ENCODE measurements at places on chromosomes 3 and 15. TPM values are rescaled to one million over a fixed set of nuclear protein-coding genes. Genes with fewer than 3 reads are reported as not detected.

GP5 gene
- total RNA-seq: 0.12 TPM

DNA sequence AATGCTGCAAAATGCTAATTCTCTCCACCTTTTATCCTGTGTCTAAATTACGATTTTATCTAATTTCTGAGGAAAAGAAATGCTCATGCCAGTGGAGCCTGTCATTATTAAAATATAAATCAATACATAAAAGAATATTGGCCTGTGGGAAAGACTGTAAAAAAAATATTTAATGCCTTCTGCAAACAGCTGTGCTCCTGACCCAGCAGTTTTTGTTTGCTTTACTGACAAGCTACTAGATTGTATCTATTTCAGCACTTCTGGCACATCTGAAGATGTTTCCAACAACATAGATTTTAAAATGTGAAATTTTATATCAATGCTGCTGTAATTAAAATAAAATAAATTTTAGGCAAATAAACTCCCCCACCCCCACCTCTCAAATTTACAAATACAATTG lies 493.6 kb upstream of the AGTR1 start:
- no peak for DNase-seq

GRCh38 chr3:67031986-67032385 lies 33.9 kb downstream of the KBTBD8 start:
- no peak for DNase-seq

- peak; percentile 69 for DNase-seq
Observed at GRCh38 chr15:61621146-61621545, 392.0 kb upstream of the RORA start.

GRCh38 chr3:10340476-10340875 lies 19.6 kb upstream of the SEC13 start:
- DNase-seq: no peak

DNA sequence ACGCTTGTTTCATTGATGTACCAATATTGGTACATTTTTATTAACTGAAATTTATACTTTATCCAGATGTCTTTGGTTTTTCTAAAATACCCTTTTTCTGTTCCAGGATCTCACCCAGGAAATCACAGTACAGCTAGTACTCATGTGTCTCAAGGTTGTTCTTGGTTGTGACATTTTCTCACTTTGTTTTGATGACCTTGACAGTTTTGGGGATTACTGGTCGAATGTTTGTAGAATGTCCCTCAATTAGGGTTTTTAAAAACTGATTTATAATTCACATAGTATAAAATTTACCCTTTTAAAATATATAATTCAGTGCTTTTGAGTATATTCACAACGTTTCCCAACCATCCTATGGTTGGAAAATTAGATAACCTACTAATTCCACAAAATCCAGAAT lies 6.3 kb upstream of the SNRPN start:
- no peak for DNase-seq

STAC gene
- 22.9 TPM for total RNA-seq

DNA sequence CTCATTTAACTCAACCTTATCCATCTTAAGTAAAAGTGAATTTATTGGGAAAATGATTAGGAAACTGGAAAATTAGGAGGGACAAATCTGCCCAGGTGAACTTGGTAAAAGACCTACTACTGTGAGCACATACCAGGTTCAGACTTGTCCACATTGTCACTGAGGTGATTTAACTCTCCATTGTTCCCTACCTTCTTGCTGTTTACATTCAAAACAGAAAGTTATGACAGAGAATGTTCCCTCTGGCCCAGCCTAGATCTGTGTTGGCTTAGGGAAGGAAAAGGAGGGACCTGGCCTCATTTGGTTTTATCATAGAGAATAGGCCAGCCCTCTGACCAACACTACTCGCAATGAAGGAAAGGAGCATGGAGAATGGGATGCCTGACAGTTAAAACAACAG lies 117.6 kb downstream of the SATB1 start:
- no peak for DNase-seq

SLC22A14 gene
- total RNA-seq: not detected

DNA sequence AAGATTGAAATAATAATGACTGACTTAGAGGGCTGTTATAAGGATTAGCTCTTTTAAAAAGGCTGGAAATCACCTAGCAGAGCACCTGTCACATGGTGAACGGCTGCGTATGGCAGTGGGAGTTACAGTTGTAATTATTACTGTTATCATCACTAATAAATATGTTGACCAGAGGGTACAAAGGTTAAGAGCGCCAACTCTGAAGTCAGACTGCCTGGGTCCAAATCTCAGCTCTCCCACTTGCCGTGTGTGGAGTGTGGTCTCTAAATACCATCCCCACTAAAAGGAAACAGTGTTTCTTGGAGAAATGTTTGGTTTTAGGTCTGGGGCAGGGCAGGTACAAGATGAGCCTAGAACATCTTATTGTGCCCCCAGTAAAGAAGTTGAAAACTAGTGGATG lies 6.0 kb upstream of the RAD18 start:
- DNase-seq: no peak

DNA sequence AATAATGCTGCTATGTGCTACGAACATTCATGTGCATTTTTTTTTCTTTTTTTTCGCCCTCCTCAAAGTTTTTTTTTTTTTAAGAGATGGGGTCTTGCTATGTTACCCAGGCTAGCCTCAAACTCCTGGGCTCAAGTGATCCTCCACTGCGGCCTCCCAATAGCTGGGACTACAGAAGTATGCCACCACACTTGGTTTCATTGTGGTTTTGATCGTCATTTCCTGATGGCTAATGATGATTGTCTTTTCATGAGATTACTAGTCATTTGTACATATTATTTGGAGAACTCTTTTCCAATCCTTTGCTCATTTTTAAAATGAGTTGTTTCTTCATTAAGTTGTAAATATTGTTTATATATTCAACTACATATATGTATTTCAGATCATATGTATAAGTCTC lies 48.8 kb downstream of the FBXO22 start:
- DNase-seq: no peak

PRSS50 gene
- total RNA-seq: 1.4 TPM

LIPH gene
- 0.16 TPM for total RNA-seq

DNA sequence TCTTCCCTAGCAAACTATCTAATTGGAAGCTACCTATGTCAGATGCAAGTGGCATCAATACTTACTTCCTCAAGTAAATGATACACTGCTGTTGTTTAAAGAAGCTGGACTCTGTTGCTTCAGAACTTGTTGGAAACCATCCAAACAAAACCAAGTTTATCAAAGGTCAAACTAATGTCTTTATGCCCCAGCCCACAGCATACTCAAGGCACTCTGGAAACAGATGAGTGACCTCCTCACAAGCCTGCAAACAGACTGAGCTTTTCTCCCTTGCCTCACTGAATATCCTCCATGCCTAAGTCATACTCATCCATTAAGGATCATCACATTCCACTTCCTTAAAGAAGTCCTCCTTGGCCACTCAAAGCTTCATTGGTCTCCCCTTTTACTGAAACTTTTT lies 107.4 kb upstream of the ACP3 start:
- no peak for DNase-seq

GOLGA8G gene
- total RNA-seq: not detected

DNA sequence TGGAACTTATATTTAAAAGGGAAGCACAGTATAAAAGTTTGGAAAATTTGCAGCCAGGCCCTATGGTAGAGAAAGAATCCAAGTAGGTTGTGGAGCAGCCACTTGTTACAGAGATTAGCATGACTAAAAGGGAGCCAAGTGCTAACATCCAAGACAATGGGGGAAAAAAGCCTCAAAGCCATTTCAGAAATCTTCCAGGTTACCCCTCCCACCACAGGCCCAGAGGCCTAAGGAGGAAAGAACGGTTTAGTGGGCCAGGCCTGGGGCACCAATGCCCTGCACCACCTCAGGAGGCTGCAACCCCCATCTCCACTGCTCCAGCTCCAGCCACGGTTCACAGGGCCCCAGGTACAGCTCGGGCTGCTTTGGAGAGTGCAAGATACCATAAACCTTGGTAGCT lies 69.9 kb downstream of the IGF2BP2 start:
- DNase-seq: peak; percentile 80

DNA sequence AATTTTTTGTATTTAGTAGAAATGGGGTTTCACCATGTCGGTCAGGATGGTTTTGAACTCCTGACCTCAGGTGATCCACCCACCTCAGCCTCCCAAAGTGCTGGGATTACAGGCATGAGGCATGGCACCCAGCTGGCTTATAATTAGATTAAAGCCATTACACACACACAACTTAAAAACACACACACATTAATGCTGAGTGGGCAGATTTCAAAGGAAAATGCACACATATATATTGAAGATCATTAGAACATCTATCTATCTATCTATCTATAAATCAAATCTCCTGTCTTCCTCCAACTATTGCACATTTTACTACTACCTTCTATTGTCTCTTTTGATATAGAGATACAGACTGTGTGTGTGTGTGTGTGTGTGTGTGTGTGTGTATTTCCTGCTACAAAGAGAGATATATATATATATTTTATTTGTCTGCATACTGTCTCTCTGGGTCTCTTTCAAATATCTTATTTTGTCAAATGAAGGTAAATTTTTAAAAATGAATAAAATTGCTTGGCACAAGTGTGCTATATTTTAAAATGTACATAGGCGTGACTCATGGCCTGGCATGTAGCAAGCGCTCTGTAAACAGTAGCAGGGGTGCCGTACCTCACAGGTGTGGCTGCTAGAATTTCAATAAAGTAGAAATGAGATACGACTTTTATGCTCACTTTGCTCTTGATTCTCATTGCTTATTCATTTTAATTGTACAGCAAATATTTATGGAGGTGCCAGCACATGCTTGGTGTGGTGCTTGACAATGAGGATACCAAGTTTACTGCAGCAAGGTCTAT lies 655.8 kb downstream of the AGBL1 start:
- DNase-seq: no peak

GASK1A gene
- total RNA-seq: 11.1 TPM

DGKG gene
- total RNA-seq: not detected

- DNase-seq: no peak
Observed at GRCh38 chr3:69764121-69764741, 25.0 kb downstream of the MITF start.

DNA sequence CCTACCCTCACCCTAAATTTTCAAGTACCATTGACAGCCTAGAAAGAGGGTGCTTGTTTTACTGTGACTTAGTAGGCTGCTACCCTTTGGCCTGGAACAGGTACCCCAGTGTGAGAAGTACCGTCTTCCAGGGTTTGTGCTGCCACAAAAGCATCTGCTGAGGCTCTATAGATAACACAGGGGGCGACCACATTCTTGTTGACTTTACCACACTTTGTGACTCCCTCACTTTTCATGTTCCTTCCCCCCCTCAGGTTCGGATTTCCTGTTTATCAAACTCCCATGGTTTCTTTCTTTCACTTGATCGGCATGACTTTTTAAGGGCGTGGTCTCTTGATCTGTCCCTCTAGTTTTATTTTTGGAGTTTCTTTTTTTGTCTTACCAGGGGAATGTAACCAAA lies 23.5 kb downstream of the EXOG start:
- DNase-seq: peak; percentile 78

GPR27 gene
- 11.8 TPM for total RNA-seq

DNA sequence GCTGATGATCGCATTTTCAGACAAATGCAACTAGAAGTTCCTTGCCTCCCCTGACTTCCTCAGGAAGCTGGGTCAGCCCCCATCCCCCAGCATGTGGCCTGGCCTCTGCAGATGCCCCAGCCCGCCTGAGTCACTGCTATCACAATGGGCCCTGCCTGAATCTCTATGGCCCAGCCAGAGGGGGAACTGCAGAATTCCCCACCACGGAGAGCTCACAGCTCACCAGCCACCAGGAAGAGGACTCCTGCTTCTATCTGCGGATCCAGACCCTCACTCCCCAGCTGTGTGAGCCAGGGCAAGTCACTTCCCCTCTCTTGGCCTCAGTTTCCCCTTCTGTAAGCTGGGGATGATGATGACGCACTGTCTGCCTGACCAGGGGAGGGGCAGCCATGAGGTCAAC lies 6.9 kb downstream of the PLXND1 start:
- peak; percentile 73 for DNase-seq

- DNase-seq: no peak
Observed at GRCh38 chr3:94405258-94406035, 342.6 kb downstream of the NSUN3 start.

DNA sequence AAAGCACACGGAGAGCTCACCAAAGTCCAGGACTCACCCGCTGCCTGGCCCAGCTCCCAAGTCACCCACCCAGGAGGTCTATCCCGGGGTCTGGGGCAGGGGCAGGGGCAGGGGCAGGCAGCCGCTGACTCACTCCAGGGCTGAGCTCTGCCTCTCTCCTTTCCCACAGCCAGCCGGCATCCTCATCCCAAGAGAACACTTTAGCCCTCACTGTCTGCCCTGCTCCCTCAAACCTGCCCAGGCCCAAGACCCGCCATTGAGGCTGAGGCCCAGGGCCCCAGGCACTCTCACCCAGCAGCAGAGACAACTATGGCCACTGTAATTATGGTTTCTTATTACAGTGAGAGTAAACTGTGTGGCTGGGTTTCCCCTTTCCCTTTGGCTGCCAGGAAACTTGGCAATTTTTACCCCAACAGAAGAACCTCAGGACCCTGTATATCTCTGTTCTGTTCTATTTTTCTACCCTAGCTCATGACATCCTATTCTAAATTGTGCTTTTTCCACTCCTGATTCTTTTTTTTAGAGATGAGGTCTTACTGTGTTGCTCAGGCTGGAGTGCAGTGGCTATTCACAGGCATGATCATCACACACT lies 53.0 kb downstream of the IQSEC1 start:
- no peak for DNase-seq

HRH1 gene
- 0.35 TPM for total RNA-seq

DNA sequence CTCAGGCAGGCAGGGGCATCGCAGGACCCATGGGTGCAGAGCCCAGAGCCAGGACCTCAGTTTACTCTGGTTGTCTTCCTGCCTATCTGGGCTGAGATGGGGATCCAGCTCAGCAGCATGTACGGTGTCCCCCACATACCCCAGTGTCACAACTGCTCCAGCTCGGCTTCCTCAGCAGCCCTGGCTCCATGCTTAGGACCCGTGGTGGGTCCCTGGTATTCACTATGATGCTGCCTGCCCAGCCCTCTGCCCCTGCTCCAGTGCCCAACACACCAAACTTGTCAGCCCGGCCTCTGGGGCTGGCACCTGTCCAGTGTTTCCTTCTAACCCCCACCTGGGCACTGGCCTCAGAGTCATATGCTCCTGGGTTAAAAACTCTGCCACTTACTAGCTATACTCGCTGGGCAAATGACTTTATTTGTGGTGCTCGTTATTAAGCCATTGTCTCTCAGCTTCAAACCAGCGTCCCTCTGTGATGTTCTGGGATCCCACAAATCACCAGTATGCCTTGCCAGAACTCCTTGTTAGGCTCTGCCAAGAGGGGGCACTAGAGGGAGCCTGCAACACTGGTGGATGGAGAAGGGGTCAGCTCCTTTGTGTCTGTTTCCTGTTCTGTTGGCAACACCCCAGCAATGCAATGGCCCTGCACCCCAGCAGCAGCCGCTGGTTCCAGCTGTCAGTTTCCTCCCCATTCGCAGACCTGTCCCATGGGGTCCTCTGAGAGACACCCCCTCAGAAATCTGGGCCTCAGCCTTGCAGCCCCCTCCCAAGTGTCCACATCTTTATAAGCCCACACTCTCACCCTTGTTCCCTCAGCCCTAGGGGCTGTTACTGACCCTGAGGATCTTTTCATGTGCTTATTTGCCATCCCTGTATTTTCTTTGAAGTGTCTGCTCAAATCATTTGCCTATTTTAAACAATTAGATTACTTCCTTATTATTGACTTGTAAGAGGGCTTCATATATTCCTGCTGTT lies 24.1 kb upstream of the MRPS22 start:
- DNase-seq: peak; percentile 93

ZCWPW2 gene
- not detected for total RNA-seq

CSTA gene
- total RNA-seq: not detected

TNFSF10 gene
- not detected for total RNA-seq

All from GM23338 (cell line).